ENCODE measurements at places on chromosomes 1 and 21. TPM values are rescaled to one million over a fixed set of nuclear protein-coding genes. Genes with fewer than 3 reads are reported as not detected.
A peak's percentile ranks its signal among the peaks of the same experiment; 100 is the strongest.

GRCh38 chr1:179166663-179167417 is 62.6 kb downstream of the ABL2 start:
- no peaks in the 10 kb centered on the region for H3K36me3 ChIP-seq
- DNase-seq: no peak
- no peak overlapping the region for H3K4me3 ChIP-seq
- H3K27ac ChIP-seq: no peak overlapping the region
- H3K4me1 ChIP-seq: no peaks in the 10 kb centered on the region

- no peaks in the 10 kb centered on the region for H3K27me3 ChIP-seq
- no peak overlapping the region for H3K4me3 ChIP-seq
- H3K27ac ChIP-seq: peak overlapping the region; percentile 83
These were observed 32.9 kb downstream of the DUSP10 start for GRCh38 chr1:221708987-221709386.

DNA sequence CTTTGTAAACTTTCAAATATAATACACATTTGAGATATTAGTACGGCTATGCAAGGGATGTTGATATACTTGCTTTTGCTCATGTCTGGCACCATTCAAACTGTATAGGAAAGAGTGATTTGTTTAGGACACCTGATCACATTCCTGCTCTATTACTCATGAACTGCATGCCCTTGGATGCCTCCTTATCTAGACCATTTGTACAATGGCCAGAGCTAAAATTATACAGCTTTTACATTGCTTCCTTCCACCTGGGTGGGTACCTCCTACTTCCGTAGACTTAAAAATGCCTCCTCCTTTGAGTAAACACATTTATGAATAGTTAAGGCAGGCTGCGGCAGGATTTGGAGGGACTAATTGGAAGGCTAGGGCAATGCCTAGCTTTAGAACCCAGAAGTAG is 85.4 kb upstream of the PBX1 start:
- no peak overlapping the region for H3K4me3 ChIP-seq
- DNase-seq: no peak
- H3K27me3 ChIP-seq: no peaks in the 10 kb centered on the region
- H3K4me1 ChIP-seq: no peaks in the 10 kb centered on the region

GRCh38 chr1:236469466-236469865 is 54.3 kb upstream of the LGALS8 start:
- no peak overlapping the region for H3K4me3 ChIP-seq
- H3K27ac ChIP-seq: no peak overlapping the region

- peaks cover 26% of the 10 kb centered on the region for H3K4me1 ChIP-seq
- H3K4me3 ChIP-seq: no peak overlapping the region
- H3K27me3 ChIP-seq: peaks cover 4% of the 10 kb centered on the region
- H3K27ac ChIP-seq: no peak overlapping the region
- no peak for DNase-seq
- H3K36me3 ChIP-seq: peaks cover 10% of the 10 kb centered on the region
These were observed 38.2 kb downstream of the PAX7 start for GRCh38 chr1:18668750-18669404.

DNA sequence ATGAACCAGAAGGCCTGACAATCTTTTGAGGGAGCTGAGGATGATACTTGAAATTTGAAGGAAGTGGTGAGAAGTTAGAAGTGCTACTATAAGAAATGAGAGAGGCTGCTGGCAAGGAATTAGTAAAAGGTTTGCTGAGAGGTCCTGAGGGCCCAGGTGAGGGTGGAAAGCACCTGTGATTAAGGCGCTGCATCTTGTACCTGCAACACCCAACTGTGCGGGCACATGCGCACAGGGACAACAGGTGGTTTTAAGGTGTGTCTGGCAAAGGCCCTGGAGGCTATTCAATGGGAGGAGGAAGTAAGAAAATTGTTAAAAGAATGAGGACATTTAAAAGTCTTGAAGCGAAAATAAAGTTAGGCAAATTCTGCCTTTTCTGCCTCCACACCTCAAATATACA is 349.3 kb downstream of the RGS7 start:
- H3K27ac ChIP-seq: no peak overlapping the region
- no peaks in the 10 kb centered on the region for H3K4me1 ChIP-seq
- DNase-seq: no peak

DNA sequence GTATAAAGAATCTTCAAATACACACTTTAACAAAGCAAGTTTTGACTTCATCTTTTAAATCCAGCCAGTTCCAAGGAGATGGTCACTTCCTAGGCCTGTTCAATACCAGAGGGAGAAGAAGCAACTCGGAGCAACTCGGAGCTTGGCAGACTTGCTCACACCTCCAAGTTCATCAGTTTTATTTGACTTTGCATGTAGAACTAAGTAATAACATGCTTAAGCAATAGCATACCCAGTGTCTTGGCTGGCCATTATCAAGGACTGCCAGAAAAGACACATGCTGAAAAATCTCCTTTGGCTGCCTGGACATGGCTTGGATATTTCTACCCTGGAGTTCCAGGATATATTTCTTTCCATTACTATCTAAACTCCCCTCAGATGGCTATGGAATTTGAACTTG is 52.6 kb downstream of the GNG12 start:
- peaks cover 2% of the 10 kb centered on the region for H3K4me1 ChIP-seq
- H3K4me3 ChIP-seq: no peak overlapping the region
- peak overlapping the region; percentile 45 for H3K27ac ChIP-seq

DNA sequence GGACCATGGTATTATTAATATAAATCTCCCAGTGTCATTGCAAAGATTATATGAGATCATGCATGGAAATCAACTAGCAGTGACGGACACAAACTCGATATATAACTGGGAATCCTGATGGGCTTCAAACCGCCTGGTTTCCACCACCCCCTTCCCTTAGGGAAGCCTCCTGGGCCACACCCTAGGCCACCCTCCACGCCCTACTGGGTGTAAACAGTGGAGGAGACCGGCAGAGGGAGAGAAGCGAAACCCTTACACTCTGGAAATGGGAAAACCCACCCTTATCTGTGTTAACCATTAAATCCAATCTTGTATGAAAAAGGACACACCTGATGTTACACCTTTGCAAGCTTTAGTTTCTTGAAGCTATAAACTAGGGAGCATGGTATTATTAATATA is 595 bp upstream of the ZNHIT6 start:
- peak overlapping the region; percentile 79 for H3K4me3 ChIP-seq
- DNase-seq: no peak
- H3K27me3 ChIP-seq: no peaks in the 10 kb centered on the region
- H3K36me3 ChIP-seq: peaks cover 11% of the 10 kb centered on the region
- peaks cover 6% of the 10 kb centered on the region for H3K4me1 ChIP-seq

- H3K4me1 ChIP-seq: peaks cover 24% of the 10 kb centered on the region
- DNase-seq: no peak
- H3K27me3 ChIP-seq: no peaks in the 10 kb centered on the region
- no peak overlapping the region for H3K27ac ChIP-seq
These were observed 10.2 kb downstream of the COL6A1 start for GRCh38 chr21:45991606-45992300.

DNA sequence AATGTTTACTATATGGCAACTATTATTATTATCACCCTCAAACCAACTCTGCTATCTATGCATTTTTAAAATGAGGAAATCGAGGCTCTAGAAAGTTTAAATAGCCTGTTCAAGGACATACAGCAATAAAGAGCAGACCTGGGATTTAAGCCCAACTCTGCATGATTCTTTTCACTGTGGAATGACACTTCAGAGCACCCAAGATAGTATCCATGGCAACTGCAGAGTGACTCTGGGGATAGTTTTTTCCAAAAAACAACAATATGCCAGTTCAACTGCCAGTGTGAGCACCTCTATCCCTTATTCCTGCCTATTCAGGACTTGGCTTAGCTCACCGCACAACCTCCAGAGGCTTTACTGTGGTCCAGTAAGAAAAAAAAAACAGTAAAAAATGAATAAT is 293.9 kb downstream of the BRINP2 start:
- H3K27ac ChIP-seq: no peak overlapping the region
- H3K4me3 ChIP-seq: no peak overlapping the region
- no peaks in the 10 kb centered on the region for H3K36me3 ChIP-seq

DNA sequence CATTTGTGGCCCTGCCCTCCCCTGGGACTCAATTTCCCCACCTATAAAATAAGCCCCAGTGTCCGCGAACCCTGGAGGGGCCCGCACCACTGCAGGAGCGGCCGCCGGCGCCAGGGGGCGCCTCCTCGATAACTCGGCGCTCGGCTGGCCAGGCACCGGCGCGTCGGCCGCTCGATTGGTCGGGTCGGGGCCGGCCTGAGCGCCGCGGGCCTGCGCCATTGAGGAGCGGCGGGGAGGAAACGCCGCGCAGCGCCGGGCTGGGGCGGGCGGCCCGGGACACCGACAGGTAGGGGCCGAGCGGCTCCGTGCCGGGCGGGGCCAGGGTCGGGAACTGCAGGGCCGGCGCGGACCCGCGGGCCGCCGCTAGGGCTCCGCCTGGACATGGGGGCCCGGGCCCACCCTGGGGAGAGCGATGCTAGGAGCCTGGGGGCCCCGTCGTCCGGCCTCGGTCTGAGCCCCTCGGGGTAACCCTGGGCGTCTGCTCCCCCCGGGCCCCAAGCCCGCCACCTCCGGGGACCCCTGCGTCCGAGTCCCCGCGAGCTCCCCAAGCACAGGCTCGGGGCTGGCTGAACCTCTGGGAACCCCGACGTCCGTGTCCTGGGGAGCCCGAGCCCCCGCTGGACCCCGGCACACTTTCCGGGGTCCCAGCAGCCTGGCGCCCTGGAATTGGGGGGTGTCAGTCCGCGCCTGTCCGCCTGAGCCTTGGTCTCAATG is at the start of gene VPS13D:
VPS13D (plus strand) TSS at position 196 of the 714 bp plus-strand sequence. CDS start 4,237 bp downstream, outside the sequence.
- peak within 1 kb of the TSS; percentile 56 for H3K27ac ChIP-seq
- H3K36me3 ChIP-seq: peaks cover 3% of the 10 kb centered on the region
- peak; percentile 91 for DNase-seq
- peak within 1 kb of the TSS; percentile 99 for H3K4me3 ChIP-seq
- peaks cover 10% of the 10 kb centered on the region for H3K4me1 ChIP-seq

DNA sequence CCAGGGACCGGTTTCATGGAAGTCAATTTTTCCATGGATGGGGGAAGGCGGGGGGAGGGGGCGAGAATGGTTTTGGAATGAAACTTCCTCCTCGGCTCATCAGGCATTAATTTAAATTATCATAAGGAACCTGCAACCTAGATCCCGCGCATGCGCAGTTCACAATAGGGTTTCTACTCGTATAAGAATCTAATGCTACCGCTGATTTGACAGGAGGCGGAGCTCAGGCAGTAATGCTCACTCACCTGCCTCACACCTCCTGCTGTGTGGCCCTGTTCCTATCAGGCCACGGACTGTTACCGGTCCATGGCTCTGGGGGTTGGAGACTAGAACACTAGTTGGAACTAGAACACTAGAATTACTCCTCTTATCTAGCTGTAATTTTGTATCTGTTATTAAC is 38.0 kb downstream of the PRRX1 start:
- no peak overlapping the region for H3K4me3 ChIP-seq
- no peak for DNase-seq
- peaks cover 23% of the 10 kb centered on the region for H3K4me1 ChIP-seq

GRCh38 chr1:151475175-151475574 is 15.9 kb upstream of the POGZ start:
- H3K36me3 ChIP-seq: no peaks in the 10 kb centered on the region
- no peak for DNase-seq
- H3K27ac ChIP-seq: no peak overlapping the region
- H3K4me1 ChIP-seq: no peaks in the 10 kb centered on the region
- no peak overlapping the region for H3K4me3 ChIP-seq

GRCh38 chr1:44884746-44885145 is 41.7 kb upstream of the PTCH2 start:
- no peaks in the 10 kb centered on the region for H3K27me3 ChIP-seq
- peaks cover 2% of the 10 kb centered on the region for H3K4me1 ChIP-seq
- peak overlapping the region; percentile 53 for H3K27ac ChIP-seq
- no peak overlapping the region for H3K4me3 ChIP-seq
- DNase-seq: peak; percentile 94
- peaks cover 26% of the 10 kb centered on the region for H3K36me3 ChIP-seq

DNA sequence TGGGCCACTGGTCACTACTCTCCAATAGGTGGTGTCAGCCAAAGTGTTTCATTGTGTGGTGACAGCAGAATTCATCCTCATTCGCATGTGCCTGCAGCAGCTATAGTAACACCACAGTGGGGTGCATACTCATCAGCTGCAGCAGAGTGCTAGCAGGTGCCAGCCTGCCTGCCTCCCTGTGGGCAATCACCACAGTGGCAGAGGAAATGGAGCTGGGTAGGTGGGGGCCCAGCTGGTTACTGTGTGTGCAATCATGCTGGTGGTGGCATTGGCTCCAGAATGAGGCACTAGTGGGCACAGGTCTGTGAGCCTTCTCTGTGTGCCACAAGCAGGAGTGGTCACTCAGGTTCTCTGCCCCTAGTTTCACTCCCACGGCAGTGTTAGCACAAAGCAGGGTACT is 579.2 kb downstream of the PTPRC start:
- no peak for DNase-seq
- no peaks in the 10 kb centered on the region for H3K27me3 ChIP-seq
- no peak overlapping the region for H3K27ac ChIP-seq
- no peaks in the 10 kb centered on the region for H3K4me1 ChIP-seq
- no peaks in the 10 kb centered on the region for H3K36me3 ChIP-seq
- H3K4me3 ChIP-seq: no peak overlapping the region

- no peaks in the 10 kb centered on the region for H3K27me3 ChIP-seq
- H3K27ac ChIP-seq: no peak overlapping the region
- peak; percentile 58 for DNase-seq
- no peaks in the 10 kb centered on the region for H3K36me3 ChIP-seq
- no peak overlapping the region for H3K4me3 ChIP-seq
- H3K4me1 ChIP-seq: peaks cover 6% of the 10 kb centered on the region
These were observed 17.1 kb upstream of the UBE2U start for GRCh38 chr1:64186138-64186897.

RAB3B gene
- total RNA-seq: 0.18 TPM

CSF1 gene
- total RNA-seq: 6.3 TPM

SH3D21 gene
- 2.3 TPM for total RNA-seq

IL20 gene
- not detected for total RNA-seq

IFI44L gene
- total RNA-seq: 2.6 TPM

ABCA4 gene
- 0.66 TPM for total RNA-seq

NR1I3 gene
- not detected for total RNA-seq

DRAXIN gene
- 0.27 TPM for total RNA-seq

KRTAP19-1 gene
- not detected for total RNA-seq

Data from muscle of leg (tissue), 16 donors.